Adipocyte (in vitro differentiated cells): ENCODE measurements at places on chromosomes 6 and 20.

DNA sequence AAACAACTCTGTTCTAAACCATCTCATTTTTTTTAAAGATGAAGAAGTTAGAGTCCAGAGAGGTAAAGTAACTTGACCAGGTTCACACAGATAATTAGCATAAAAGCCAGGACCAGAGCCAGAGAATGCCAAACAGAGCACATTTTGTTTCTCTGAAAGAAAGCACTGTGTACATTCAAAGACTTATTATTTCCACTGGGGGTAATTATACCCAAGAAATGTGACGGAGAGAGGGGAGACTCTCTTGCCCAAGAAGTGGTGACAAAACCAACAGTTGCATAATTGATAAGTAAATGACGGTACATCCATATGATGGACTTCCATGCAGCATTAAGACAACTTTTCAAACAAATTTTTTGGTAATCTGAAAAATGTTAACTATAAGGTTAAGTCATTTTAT lies 111.6 kb downstream of the RTN4IP1 start:
- no peak for DNase-seq

DNA sequence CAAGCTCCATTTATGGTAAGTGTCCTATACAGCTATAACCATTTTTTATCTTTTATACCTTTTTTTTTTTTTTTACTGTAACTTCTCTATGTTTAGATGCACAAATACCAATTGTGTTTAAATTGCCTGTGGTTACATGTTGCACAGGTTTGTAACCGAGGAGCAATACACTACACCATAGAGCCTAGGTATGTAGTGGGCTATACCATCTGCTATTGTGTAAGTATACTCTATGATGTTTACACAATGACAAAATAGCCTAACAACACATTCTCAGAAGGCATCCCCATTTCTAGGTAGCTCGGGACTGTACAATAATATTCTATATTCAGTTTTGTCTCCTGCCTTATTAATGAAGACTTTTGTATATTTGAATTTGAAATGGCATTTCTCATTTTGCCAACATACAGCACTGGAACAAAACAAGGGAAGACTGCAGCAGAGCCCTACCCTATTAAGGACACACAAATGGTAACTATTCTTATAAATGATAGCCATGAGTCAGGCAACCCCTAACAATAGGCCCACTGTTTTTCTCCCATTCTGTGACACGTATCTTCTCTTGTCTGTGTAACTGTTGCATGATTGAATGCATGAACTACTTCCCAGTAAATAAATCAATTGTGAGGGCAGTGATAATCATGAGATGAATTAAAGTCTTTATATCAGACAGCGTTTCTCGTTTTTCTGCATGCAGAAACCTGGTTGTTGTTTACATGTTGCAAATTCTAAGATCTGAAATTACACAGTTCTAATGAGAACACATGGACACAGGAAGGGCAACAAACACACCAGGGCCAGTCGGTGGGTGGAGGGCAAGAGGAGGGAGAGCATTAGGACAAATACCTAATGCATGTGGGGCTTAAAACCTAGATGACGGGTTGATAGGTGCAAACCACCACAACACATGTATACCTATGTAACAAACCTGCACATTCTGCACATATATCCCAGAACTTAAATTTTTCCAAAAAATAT lies 173.9 kb downstream of the EPM2A start:
- DNase-seq: no peak

- DNase-seq: no peak
These were observed 49.3 kb downstream of the ELOVL4 start for GRCh38 chr6:79898076-79898475.

DNA sequence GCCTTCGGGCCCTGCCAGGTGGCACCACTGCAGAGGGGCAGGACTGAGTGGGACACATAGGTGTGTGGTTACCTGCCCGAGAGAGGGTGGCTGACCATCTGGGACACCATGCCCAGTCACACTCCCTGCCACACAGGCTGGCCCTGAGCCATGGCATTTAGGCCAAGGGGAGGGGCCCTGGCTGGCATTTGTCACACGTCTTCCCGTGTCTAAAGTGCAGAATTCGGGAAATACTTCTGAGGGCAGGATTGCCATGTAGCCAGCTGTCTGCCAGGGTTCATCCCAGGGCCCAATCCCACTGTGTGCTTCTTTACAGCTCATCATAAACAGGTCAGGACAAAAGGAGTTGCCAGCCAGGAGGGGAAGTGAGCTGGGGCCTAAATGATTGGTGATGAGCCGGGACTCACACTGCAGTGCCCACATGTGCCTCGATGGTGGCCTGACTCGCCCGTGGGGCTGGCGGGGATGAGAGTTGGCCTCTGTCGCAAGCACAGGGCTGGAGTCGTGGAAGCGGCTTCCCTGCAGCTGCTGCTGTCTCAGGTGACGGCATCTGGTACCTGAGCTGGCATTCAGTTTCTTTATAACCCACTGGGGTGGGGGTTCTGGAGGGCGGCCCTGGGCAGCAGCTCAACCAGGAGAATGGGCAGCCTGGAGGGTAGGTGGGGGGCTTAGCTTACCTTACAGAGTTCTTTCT lies 5.9 kb upstream of the UNC93A start:
- DNase-seq: no peak

- DNase-seq: no peak
These were observed 42.3 kb downstream of the ANKEF1 start for GRCh38 chr20:10077081-10077471.
